ENCODE measurements at places on chromosomes 3 and 15. TPM values are rescaled to one million over a fixed set of nuclear protein-coding genes. Genes with fewer than 3 reads are reported as not detected.

GRCh38 chr3:170044795-170045244 lies 7.0 kb downstream of the GPR160 start:
- peak; percentile 69 for DNase-seq
- H3K27me3 ChIP-seq: peaks cover 5% of the 10 kb centered on the region
- no peak overlapping the region for H3K4me3 ChIP-seq
- no peaks in the 10 kb centered on the region for H3K36me3 ChIP-seq
- H3K27ac ChIP-seq: peak overlapping the region; percentile 53

- H3K27me3 ChIP-seq: no peaks in the 10 kb centered on the region
- no peak overlapping the region for H3K4me3 ChIP-seq
- no peaks in the 10 kb centered on the region for H3K36me3 ChIP-seq
- DNase-seq: peak; percentile 79
- no peak overlapping the region for H3K27ac ChIP-seq
Measured at GRCh38 chr15:57476533-57476975, 100.2 kb downstream of the CGNL1 start.

GRCh38 chr3:71709908-71710511 lies 15.2 kb downstream of the EIF4E3 start:
- H3K27me3 ChIP-seq: no peaks in the 10 kb centered on the region
- H3K27ac ChIP-seq: no peak overlapping the region
- no peaks in the 10 kb centered on the region for H3K36me3 ChIP-seq
- H3K4me1 ChIP-seq: no peaks in the 10 kb centered on the region
- H3K4me3 ChIP-seq: no peak overlapping the region

DNA sequence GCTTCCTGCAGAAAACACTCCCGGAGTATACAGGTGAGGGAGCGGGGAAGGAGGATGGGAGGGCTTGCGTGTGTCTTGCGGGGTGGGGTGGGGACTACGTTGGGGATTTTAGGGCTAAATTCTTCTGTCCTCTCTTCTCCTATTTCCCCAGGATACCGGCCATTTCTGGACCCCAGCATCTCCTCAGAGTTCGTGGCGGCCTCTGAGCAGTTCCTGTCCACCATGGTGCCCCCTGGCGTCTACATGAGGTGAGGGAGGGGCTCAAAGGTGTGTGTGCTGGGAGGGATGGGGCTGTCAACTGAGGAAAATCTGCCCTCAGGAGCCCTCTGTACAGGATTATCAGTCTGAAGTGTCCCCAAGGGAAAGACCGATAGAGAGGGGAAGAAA lies 6.6 kb downstream of the DUOX1 start:
- H3K4me3 ChIP-seq: no peak overlapping the region
- DNase-seq: no peak
- H3K27ac ChIP-seq: no peak overlapping the region
- H3K4me1 ChIP-seq: no peaks in the 10 kb centered on the region
- peaks cover 56% of the 10 kb centered on the region for H3K27me3 ChIP-seq

- H3K27me3 ChIP-seq: no peaks in the 10 kb centered on the region
- no peak overlapping the region for H3K27ac ChIP-seq
- DNase-seq: no peak
- H3K4me1 ChIP-seq: no peaks in the 10 kb centered on the region
- H3K4me3 ChIP-seq: no peak overlapping the region
- H3K36me3 ChIP-seq: no peaks in the 10 kb centered on the region
Measured at GRCh38 chr15:96146726-96147125, 183.8 kb upstream of the NR2F2 start.

DNA sequence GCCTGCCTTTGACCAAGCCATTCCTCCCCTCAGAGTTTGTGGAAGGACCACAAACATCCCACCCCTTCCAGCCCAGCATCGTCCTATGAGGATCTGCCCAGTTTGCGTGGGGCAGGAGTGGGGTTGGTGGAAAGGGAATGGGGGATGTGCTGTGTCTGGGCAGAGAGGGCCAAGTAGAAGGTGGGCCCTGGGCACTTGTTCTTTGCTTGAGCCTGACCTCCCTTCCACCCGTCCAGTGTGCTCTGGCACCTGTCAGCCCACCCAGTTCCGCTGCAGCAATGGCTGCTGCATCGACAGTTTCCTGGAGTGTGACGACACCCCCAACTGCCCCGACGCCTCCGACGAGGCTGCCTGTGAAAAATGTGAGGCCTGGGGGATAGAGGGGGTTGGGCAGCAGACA lies 10.3 kb downstream of the SPINT1 start:
- H3K27me3 ChIP-seq: no peaks in the 10 kb centered on the region
- no peak overlapping the region for H3K27ac ChIP-seq
- no peak overlapping the region for H3K4me3 ChIP-seq
- DNase-seq: no peak
- peaks cover 6% of the 10 kb centered on the region for H3K4me1 ChIP-seq
- H3K36me3 ChIP-seq: no peaks in the 10 kb centered on the region

DNA sequence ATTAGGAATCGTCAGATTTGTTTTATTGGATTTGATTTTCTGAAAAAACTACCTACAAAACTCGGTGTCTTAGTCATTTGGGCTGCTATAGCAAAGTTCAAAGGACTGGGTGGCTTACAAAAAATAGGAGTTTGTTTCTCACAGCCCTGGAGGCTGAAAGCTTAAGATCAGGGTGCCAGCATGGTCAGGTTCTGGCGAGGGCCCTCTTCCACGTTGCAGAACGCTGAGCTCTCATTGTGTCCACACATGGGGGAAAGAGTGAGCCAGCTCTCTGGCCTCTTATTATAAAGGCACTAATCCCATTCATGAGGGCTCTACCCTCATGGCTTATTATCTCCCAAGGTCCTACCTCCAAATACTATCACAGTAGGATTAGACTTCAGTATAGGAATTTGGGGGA lies 40.6 kb upstream of the MRPS22 start:
- H3K36me3 ChIP-seq: no peaks in the 10 kb centered on the region
- DNase-seq: no peak
- H3K27ac ChIP-seq: no peak overlapping the region
- H3K27me3 ChIP-seq: no peaks in the 10 kb centered on the region
- no peak overlapping the region for H3K4me3 ChIP-seq

PLCB2 gene
- total RNA-seq: 4.8 TPM

CALML4 gene
- total RNA-seq: 11.3 TPM

PDHB gene
- 78.8 TPM for total RNA-seq
